ENCODE measurements at places on chromosomes 2 and 18.

GRCh38 chr2:186771850-186772463, 77.0 kb downstream of the ZSWIM2 start:
- no peak for DNase-seq

GRCh38 chr2:22887845-22888244, 497.1 kb upstream of the KLHL29 start:
- no peak for DNase-seq

DNA sequence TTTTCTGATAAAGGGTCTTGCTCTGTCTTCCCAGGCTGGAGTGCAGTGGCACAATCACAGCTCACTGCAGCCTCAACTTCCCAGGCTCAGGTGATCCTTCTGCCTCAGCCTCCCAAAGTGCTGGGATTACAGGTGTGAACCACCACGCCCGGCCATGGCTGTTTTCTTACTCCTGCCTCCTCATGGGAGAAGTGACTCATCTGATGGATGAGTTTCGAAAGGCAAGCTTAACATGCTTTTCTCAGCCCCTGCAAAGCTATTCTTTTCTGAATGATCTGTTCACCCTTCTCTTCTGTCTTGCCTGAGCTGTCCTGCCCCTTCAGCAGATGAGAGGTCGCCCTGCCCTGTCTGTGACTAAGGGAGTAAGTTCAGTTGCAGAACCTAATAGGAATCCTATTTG, 929 bp upstream of the CREG2 start:
- no peak for DNase-seq

DNA sequence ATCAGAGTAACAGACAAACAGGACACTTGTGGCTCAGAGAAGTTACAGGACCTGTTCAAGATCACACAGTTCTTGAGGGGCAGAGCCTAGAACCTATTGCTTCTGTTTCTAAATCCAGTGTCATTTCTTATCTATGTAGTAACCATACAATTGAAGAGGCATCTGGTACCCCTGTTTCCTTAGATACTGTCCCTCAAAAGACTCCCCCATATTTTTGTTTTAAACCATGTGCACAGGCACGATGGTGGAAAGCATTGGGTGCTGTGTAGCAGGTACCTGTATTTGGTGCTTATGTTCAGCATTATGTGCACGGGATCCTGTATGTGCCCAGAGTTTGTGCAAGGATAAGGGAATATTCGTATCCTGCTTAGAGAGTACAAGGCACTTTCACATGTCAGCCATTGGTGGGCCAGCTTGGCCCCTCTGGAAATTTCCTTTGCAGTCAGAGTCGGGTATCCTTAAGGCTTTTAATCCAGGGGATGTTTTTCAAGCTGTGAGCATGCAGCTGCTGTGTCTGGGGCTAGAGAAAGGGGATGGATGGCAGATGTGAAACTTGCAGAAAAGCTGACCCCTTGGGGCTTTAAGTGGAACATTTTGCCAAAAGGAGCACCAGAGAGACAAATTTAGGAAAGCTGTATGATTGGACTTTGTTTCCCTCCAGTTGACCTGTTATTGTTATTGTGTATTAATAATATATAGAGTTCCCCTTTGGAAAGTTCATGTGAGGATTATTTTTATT, 2.1 kb downstream of the LBH start:
- DNase-seq = no peak

DNA sequence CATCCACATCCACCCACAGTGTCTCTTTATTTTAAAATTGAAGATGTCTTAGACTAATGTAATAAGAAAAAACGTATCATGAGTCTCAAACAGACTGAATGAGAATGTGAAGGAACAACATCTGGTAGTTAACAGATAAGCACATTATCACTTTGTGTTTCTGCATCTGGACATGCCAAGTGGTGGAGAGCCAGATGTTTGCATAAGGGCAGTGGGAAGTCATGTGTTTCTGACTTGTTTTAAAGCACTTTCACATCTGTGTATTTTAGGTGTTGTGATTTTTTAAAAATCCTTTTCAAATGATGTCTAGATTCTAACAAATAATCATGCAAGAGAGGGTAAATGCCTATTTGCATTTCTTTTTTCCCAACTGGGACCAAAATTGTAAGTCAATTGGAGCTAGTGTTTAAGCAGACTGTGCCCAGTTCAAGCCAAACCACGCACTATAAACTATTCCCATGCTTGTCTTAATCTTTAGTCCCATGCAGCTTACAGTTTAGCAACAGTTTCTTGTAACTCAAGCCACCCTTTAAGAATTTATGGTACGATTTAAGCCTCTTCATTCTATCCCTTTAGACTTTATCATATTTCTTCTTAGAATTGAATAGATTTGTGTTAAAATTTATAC, 272.7 kb upstream of the DOK6 start:
- no peak for DNase-seq

- no peak for DNase-seq
These were observed 480.0 kb downstream of the RIT2 start for GRCh38 chr18:42635378-42636048.

DNA sequence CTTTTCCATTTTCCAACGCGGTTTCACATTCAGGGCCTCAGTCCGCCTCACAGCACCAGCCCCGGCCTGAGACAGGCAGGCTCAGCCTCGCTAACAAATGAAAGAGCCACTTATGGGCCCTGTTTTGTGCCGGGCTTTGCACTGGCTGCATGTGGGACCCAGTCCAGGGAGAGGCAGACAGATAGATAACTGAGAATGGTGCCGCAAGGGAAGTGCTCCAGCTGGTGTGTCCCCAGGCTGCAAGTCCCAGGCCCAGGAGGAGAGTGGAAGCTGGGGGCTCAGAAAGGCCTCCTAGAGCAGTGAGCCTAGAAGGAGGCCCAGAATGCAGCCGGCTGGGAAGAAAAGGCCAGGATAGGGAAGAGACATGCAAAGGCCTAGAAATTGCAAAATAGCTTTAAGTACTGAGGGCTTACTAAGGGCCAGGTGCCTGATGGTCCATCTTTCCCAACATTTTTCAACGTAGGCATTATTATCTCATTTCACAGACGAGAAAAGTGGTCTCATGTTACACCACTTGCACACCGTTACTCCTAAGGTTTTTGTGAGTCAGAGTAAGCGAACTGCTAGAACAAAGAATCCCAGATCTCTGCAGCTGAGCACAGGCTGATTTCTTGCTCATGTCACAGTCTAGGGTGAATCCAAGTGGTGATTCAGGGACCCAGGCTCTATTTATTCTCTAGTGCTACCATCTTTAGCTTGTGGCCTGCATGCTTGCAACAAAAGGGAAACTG, 26.0 kb downstream of the ADRA2B start:
- DNase-seq = no peak

DNA sequence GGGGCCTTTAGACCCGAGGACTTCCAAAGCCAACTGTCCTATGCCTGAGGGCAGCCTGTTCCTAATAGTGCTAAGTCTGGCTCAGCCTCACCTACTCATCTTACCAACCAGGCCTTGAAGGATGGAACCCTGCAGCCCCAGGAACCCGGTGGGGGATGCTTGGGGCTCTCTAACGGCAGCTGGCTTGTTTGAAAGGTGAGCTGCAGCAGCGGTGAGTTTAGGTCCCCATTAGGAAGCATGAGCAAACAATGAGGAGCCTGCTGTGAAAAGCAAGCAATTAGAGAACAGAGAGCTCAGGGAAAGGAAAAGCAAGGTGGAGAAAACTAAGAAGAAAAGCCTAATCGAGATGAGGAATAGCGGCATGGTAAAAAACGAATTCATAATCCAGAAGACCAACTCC, 39.9 kb downstream of the SP110 start:
- no peak for DNase-seq

GRCh38 chr2:147714582-147714981, 130.2 kb upstream of the ACVR2A start:
- DNase-seq = no peak

GRCh38 chr2:103785432-103785831, 1023.6 kb downstream of the TMEM182 start:
- no peak for DNase-seq

- DNase-seq = no peak
These were observed 15.2 kb downstream of the ITGAV start for GRCh38 chr2:186605041-186605440.

GRCh38 chr2:235066895-235067294, 115.1 kb downstream of the SH3BP4 start:
- no peak for DNase-seq

DNA sequence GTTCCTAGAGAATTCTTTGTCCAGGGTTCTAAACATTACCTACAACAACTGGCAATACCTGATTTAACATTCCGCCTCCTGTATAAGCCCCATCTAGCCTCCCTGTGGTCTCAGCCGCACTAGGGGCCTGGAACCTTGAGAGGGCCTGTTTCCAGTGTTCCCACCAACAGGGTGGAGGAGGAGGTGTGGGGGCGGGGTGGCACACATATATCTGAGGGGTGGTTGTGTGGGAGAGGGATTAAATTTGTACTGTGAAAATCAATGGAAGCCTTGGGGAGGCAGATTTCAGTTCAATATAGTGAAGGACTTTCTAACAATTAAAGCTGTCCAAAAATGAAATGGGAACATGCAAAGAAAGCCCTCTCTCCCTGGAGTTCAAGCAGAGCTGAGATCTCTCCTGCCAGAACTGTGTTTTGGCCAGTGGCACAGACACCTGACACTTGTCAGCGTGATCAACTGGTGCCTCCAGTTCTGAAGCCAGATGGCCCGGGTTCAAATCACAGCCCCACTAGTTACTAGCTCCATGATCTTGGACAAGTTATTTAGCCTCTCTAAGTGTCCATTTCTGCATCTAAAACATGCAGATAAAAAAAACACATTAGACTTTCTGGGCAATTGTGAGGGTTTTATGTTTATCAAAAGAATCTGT, 17.0 kb upstream of the FZD7 start:
- no peak for DNase-seq

- DNase-seq = no peak
These were observed 9.4 kb upstream of the GREB1 start for GRCh38 chr2:11524470-11524869.

DNA sequence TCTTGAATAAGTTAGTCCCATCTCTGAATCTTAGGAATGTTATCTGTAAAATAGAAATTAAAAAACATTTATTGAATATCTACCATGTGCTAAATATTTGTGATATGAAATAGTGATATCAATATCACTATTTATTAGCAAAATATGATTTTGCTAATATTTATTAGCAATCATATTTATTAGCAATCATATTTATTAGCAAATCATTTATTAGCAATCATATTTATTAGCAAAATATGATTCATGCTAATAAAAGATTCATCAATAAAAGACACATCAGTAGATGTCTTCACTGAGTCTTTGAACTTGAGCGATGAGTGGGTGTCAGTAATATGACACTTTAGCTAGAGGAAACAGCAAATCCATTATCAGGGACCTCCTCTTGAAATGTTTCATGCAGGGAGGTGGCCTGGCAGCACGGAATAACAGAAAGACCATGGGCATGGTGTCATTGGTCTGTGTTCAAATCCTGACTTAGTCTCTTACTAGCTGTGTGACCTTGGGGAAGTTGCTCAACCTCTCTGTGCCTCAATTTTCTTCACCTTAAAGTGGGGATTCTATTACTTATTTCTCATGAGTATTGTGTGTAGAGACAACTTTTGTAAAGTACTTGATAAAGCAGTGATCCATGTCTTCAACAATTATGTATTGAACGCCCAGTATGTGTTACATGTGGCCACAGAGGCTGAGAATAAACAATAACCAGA, 456.2 kb upstream of the MEX3C start:
- no peak for DNase-seq

DNA sequence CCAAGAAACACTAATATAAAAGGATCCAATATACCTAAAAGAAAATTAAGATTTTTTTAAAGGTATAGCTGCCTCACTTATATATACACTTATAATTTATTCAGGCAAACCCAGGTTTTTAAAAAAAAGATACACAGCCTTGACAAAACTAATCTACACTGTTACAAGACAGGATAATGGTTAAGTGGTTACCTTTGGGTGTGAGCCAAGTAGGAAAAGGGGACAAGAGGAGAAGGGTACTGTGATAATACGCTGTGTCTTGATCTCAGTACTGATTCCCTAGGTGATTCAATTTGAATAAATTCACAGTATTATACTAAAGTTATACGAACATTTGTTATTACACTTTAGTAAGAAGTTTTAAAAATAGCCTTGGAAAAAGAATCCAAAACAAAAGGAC, 30.6 kb downstream of the KLHL41 start:
- no peak for DNase-seq

GRCh38 chr2:166932032-166932431, 43.8 kb downstream of the XIRP2 start:
- DNase-seq = no peak

- no peak for DNase-seq
These were observed 148.3 kb upstream of the HDAC4 start for GRCh38 chr2:239548965-239549595.
